Activated T-cell treated with anti-CD3 and anti-CD28 coated beads for 48 hours (primary cell): ENCODE measurements at places on chromosomes 16 and 17.

GRCh38 chr16:17024514-17024913, 446.2 kb downstream of the XYLT1 start:
- DNase-seq, result no peak

GRCh38 chr17:9900044-9900594, 5.0 kb downstream of the RCVRN start:
- DNase-seq, result no peak

DNA sequence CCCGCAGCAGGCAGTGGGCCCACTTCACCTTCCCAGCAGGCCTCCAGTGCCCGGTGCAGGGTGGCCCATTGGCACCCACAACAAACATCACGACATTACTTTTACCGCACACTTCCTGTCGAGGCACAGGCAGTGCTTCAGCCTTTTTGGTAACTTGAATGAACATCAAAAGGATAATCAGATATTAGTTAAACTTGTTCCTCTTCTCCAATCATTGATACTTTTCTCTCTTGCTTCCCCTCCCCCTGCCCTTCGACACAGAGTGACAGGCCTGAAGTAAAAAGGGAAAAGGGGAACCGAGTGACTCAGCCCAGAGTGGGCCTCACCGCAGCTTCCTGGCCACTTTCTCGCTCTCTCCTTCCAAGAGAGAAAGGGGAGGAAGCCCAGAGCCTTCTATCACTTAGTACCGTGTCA, 507.0 kb downstream of the MAF start:
- peak; percentile 38 for DNase-seq

GRCh38 chr16:11639925-11640899, 28.0 kb upstream of the SNN start:
- no peak for DNase-seq

GRCh38 chr17:57638284-57638683, 106.8 kb downstream of the CCDC182 start:
- DNase-seq, result no peak

DNA sequence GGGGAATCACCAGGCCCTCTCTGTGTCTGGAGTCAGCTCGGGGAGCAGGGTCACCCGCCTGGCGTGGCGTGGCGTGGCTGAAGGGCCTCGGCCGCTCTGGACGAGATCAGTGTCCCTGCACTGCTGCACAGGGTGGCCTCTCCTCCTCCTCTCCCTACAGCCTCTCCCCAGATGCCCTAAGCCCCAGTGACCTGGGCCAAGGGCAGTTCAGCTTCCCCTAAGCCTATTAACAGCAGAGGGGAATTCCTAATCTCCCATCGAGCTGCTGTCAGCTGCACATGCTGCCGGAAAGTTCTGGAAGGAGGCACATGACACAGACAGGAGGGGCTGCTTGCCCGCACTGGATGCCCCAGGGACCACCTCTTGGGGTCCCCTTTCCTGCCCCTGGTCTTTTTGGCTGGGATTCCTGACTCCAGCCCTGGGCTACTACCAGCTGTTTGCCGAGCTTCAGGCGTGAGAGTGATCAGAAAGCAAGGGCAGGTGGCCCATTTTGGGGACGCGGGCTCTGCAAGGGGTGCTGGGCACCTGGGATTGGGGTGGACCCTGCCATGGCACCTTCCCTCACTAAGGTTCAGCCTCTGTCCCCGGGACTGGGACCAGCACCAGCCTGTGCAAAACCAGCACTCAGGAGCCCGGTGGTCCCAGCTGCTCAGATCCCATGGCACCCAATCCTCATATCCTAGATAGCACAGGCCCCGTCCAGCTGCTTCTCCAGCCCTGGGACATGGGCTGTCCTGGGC, 794 bp downstream of the PDE6G start:
- no peak for DNase-seq

DNA sequence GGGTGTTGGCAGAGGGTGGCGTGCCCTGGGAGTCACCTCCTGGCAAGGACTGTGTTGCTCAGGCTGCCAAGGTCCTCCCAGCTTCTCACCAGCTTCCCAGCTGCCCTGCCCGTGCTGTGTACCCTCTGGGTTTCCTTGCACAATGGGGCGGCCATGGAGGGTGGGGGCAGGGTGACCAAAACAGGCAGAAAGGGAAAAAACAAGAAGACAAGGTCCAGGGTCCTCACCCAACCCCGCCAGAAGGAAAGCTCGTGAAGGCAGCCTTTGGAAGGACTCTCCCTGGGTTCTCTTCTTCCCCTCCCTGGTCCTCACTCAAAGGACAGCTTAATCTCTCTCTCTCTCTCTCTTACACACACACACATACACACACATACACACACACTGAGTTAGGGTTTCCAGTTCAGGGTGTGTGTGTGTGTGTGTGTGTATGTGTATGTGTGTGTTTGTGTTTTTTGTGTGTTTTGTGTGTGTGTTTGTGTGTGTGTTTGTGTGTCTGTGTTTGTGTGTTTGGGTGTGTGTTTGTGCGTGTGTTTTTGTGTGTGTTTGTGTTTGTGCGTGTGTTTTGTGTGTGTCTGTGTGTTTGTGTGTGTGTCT, 2.0 kb downstream of the SLC13A5 start:
- DNase-seq, result no peak

DNA sequence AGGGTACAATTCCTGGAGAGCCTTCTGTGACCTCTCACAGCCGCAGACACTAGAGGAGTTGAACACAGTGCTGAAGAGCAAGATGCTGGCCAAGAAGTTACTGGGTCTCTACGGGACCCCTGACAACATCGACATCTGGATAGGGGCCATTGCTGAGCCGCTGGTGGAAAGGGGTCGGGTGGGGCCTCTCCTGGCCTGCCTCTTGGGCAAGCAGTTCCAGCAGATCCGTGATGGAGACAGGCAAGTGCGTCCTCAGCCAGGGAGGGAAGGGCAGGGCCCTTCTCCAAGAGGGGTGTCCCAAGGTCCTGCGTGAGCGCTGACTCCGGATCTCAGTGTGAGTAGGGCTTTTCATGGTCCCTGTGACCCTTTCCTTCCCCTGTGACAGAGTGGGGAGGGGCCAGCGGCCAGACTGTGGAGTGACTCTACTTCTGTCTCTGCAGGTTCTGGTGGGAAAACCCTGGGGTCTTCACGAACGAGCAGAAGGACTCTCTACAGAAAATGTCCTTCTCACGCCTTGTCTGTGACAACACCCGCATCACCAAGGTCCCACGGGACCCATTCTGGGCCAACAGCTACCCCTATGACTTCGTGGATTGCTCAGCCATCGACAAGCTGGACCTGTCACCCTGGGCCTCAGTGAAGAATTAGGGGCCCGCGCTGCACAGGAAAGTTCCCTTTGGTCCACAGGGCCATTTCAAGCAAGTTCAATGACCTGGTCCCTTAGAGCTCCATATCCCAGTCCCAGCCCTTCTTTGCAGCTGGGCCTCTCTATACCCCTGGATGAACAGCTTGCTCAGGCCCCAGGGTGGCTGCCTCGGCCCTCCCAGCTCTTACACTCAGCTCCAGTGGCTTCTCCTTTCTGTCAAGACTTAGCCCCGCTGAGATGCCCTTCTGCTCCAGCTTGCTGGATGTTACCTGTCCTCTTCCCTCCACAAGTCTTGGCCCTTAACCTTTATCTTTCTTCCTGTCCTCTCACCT, 13.1 kb downstream of the MPO start:
- no peak for DNase-seq

GRCh38 chr16:19165101-19165500, 2.9 kb upstream of the SYT17 start:
- DNase-seq, result no peak

GRCh38 chr16:57925310-57925709, 45.6 kb downstream of the CNGB1 start:
- no peak for DNase-seq

- DNase-seq, result no peak
Measured at GRCh38 chr17:40291281-40291664, 3.6 kb downstream of the CDC6 start.

DNA sequence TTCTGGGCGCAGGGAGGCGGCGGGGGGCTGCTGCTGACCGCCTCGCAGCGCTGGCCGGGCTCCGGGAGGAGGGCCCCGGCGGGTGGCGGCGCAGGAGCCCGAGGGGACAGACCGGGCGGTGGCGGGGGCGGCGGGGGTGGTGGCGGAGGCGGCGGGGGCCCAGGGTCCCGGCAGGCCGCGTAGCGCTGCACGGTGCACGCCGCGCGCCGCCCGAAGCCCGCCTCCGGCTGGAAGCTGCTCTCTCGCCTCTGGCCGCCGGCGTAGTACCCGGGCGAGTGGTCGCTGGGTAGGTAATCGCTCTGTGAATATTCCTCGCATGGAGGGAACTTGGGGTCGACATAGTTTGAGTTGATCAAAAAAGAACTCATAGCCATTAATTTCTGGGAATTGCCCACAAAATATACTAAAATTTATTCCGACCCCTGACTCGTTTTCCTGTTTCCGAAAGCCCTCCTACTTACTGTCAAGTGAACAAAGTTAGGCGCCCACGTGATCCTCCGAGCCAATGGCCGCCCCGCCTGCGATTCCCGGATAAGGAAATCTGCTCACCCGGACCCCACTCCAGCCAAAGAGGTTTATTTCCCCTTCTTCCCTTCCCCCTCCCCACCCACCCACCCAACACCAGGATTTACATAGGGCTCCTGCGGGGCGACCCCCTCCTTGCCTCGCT, at the start of gene HOXB4:
TSS of gene HOXB4 (minus strand) at position 405 of the 670 bp plus-strand sequence. CDS start at position 374, 31 bp downstream.
- no peak for DNase-seq

- DNase-seq, result peak; percentile 33
Measured at GRCh38 chr17:50841949-50842354, 6.6 kb downstream of the WFIKKN2 start.
